ENCODE measurements at places on chromosomes 6 and 20.

- no peak for DNase-seq
These were observed 1190.5 kb upstream of the EYS start for GRCh38 chr6:66897576-66897975.

DNA sequence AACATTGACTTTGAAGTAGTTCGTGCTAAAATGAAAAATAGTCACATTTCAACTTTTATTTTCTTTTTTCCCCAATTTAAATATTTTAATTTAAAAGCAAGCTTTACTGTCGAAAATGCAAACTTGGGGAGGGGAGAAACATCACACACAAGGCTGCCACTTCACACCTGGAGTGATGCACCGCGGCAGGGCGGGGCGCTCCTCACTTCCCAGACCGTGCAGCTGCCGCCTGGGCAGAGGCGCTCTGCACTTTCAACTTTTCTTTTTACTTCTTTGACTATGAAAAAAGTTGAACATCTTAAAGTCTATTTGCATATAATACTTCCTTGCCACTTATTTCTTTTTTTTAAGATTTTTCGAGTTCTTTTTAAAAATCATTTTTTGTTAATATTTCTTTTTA lies 993.3 kb upstream of the GJE1 start:
- no peak for DNase-seq

DNA sequence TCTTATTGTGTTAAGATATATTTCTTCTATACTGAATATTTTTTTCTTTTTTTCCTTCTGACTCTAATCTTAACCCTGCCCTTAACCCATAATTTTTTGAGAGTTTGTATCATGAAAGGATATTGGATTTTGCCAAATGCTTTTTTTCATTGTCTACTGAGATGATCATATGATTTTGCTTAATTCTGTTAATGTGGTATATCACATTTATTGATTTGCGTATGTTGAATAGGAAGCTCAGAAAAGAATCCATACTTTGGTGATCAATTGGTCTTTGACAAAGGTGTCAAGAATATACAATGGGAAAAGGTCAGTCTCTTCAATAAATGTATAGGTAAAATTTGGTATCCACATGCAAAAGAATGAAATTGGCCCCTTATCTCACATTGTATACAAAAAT lies 588.8 kb upstream of the ADGRB3 start:
- DNase-seq, result no peak

- no peak for DNase-seq
These were observed 170.6 kb downstream of the OGFRL1 start for GRCh38 chr6:71459162-71459561.

DNA sequence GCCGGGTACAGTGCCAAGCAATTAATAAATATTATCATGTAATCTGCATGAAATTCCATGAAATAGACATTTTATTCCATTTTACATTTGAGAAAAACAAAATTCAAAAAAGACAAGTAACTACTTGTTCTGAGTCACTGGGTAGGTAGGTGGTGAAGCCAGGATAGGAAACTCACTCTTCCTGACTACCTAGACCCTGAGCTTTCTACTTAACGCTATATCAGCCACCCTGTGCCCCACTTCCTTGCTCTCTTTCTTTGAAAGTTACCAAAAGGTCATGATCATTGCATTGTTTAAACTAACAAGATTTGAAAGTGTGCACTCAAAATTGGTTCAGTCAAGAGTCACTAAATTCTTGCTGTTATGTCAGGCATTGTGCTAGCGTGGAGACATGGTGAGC lies 235.7 kb downstream of the CD83 start:
- DNase-seq, result no peak

DNA sequence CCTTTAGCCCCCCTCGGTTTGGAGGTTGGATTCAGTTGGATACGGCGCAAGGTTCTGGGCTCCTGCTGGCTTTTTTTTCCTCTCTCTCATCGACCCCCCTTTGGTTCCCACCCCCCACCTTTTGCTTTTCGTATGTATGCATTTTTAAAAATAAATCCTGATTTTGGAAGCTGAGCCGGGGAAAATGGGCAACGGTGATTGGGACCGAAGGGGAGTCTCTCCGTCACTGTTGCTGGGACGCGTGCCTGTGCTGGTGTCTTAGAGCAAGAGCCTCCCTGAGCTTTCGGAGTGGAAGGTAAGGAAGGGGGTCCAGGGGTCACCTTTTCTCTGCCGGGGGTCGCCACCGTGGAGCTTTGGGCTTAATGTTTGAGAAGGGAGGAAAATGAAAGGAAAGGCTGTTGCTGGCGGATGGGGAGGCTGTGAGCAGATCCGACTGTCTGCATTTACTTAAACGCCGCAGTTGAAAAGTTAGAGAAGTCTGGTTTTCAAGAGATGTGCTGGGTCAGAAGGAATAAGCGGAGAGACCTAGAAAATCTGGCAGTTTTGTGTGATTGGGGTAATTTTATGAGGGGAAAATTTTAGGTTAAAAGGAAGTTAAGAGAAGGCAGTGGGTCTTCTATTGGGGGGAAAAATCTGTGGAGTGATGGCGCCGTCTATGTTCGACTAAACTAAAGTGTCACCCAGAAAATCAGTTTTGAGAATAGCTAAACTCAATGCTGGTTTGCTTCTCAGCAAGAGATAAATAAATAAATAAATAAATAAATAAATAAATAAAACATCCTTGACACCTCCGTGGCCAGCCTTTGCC lies 828 bp downstream of the ADGRB3 start:
- DNase-seq, result no peak

DNA sequence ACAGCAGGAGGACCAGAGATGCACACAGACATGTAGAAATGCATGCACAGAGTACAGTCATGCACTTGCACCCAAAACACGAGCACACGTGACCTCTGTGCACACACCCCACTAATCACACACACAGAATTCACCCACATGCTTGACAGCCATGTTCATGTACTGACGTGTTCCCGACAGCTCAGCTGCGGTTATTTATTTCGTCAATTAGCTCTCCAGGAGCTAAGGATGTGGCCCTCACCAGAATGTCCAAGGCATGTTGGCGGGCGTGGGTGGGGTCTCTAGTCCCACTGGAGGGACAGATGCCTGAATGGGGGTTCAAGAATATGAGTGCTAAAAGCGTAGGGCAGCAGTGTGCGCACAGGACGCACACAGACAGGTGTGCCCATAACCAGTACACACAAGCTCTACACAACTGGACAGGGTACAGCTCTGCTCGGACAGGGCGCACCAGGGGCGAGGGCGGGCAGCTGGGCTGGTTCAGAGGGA lies 571 bp upstream of the PRPF6 start:
- DNase-seq, result no peak

- no peak for DNase-seq
These were observed 5.9 kb downstream of the HCRTR2 start for GRCh38 chr6:55180258-55180657.

DNA sequence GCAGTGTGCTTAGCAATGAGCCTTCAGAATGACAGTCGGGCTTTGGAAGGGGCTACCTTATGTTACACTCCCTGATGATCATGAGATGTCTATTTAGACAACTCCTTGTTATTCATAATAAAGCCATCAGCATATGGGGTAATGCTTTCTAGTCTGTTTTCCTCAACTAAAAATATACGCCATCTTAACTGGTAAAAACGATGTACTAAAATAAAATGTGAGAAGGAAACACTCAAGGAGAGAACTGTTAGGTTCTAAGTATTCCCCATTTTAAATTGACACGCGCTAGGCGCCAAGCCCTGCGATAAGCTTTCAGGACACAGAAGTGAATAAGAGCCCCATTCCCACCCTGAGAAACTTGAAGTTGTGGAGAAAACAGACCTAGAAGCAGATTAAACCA lies 43.6 kb downstream of the SOD2 start:
- no peak for DNase-seq

- DNase-seq, result no peak
These were observed 3.2 kb downstream of the DEFB125 start for GRCh38 chr20:90651-91050.

DNA sequence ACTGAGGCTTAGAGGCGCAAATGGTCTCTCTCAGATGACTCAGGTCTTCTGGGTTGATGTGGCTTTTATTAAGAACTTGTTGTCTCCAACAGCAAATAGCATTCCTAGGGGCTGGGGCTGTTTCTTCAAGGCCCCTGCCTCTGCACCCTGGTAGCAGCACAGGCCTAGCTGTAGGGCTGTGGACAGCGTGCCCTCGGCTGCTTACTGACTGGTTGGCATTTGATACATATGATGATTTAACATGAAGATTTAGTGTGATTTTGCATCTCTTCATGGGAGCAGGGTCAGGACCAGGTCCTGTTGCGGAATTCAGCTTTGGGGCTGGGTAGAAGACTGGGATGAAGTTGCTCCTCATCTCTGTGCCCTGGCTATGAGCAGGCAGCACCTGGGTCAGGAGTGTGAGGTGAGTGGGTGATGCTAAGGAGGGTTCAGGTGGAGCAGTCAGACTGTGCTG lies 24.3 kb upstream of the IER3 start:
- DNase-seq, result no peak

GRCh38 chr20:2254333-2254732 lies 41.5 kb upstream of the TGM3 start:
- peak; percentile 19 for DNase-seq

GRCh38 chr6:116088946-116089345 lies 11.7 kb upstream of the NT5DC1 start:
- DNase-seq, result peak; percentile 43

- DNase-seq, result no peak
These were observed 115.5 kb downstream of the RFX6 start for GRCh38 chr6:116992546-116992945.

DNA sequence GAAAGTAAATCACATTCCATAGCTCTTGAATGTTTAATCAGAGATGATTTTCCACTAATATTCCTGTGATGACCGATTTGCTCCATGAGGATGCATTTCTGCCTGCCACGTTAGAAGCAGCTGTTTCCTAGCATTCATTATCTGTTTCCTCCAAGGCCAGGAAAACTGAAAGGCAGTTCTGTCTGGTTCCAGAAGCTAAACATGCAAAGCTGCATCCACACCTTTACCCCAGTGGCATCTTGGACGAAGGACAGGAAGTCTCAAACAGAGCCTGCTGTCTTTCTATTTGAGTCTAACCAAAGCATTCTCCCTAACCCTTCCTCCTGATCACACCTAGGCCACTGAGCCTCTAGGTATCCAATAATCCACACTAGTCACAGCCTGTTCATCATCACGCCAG lies 27.6 kb downstream of the CNKSR3 start:
- no peak for DNase-seq

DNA sequence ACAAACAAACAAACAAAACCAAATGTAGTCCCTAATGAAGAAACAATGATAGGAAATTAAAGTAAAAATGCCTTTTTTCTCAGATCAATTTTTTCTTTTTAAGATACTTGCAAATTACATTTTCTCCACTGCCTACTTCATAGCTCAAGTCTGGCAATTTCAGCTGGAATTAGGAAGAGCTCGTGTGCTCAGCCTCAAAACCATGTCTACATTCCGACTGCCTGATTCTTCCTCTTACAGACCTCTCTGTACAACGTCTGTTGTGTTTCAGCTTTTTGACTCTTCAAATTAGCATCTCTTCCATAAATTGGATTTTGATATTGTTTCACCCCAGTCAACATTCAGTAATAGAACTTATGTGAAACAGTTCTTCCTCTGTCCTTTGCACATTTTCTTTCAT lies 9.3 kb upstream of the EDN1 start:
- peak; percentile 52 for DNase-seq

DNA sequence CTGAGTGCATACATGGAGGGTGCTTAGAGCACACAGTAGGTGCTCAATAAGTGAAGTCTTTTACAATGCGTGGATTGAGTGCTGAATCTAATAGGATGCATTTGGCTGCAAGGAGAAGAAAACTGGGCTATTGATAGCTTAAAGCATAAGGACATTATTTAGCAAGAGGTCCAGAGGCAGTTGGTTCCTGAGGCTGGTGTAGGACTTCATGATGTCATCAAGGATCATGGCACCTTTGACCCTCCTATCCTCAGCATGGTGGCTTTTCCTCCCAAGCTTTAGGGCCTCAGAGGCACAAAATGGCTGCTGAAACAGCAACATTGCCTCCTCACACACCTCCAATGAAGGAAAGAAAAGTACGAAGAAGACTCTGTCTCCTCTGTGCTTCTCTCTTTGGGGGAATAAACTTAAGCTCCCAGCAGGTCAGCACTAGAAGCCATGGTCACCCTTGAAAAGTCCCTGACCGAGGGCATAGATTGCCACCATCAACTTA lies 3.1 kb upstream of the PREX1 start:
- no peak for DNase-seq

GRCh38 chr20:35891375-35891774 lies 62.9 kb downstream of the SCAND1 start:
- DNase-seq, result peak; percentile 84

- DNase-seq, result no peak
These were observed 28.6 kb upstream of the PKHD1 start for GRCh38 chr6:52115891-52116604.

DNA sequence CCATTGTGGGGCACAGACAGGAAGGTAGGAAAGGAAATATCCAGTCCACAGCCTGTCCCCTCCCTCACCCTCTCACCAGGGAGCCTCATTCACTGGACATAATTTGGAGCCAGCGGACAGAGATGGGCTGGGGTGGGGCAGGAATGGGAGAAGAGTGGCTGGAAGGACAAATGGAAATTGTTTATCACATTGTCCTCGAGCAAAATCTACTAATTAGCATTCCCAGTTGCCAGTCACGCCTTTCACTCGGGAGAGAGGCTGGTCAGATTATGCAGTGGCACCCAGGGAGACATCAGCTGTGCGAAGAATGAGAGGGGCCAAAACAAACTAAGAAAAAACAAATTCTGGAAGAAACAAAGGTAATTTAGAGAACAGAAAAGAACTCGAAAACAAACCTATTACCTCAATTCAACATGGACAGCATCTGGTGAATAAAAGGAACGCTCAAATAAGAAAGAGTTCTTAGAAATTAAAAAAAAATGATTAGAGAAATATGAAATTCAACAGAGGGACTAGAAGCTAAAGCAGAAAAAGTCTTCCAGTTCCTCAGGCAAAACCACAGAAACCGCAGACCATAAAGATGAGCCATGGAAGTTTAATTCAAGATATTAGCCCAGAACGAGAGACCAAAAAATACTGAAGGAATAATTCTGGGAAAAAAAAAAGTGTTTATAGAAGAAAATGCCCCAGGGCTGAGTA lies 108.5 kb upstream of the RALGAPA2 start:
- DNase-seq, result peak; percentile 3

DNA sequence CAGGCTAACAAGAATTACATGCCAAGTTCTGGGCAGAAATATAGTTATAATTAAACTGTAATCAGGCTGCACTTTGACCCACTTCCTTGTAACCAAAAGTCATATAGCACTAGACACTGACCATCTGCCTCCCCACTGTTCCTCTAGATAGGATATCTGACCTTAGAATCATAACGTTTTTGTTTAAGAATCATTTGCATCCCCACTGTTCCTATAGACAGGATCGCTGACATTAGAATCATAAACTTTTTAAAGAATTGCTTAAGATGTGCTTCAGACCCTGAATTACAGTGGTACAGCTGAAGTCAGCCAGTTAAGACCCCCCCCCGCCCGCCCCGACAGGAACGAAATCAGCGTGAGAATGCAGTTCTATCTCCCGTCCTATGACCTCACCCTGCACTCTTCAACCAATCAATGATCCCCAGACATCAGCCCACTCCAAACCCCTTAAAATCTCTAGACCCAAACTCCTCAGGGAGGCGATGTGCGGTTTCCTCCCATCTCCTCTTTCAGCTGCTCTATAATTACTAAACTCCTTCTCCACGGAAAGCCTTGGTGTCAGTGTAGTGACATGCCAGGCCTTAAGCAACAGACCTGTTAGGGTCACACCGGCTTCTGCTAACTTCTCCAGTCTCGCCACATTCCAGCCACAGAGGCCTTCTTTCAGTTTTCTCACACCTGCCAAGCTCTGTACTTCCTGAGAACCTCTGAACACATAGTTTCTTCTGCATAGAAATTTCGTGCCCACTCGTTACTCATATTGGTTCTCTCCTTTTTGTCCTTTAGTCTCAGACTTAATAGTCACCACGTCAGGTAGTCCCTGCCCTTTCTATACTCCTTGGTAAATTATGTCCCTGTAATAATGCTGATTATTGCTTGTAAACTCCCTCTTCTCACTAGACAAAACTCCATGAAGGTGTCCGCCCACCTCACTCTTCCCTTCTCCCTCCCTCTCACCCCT lies 93.5 kb downstream of the DTNBP1 start:
- no peak for DNase-seq
